ENCODE measurements at places on chromosomes 6 and 20.

- no peak for DNase-seq
These were observed 1567.2 kb upstream of the DEFB115 start for GRCh38 chr20:29690274-29690673.

- DNase-seq, result no peak
These were observed at the start of gene MCHR2 for GRCh38 chr6:99993533-99994251. TSS of gene MCHR2 (minus strand) at chr6:99994223. CDS start at chr6:99956147, 38,076 bp downstream.

DNA sequence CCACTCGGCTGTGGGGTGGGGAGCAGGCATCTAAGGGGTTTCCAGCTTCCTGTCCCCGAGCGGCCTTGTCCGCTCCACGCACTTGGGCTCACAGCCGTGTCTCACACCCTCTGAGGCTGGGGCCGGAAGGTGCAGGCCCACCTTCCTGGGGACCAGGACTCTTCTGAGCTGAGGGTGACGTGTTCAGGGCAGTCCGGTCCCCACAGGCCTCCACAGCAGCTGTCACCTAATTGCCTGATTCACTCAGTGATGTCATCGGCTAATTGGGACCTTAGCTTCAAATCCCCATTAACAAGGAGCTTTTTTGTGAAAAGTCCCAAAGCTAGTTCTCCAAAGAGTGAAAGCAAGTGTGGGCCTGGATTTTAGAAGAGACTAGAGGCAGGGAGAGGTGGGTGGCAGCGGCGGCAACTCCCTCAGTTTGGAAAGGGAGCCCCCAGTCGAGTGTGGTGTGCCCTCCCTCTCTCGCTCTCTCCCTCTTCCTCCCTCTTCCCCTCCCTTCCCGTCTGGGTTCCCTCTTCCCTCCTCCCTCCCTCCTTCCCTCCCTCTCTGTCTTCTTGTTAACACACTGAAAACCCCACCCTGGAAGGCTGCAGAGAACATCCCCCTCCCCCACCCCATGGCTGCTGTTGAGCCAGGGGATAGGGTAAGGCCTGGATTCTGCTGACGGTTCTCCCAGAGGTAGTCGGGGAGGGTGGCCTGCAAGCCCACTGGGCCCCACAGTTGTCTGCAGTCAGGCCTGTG is 39.0 kb downstream of the MYT1 start:
- no peak for DNase-seq

DNA sequence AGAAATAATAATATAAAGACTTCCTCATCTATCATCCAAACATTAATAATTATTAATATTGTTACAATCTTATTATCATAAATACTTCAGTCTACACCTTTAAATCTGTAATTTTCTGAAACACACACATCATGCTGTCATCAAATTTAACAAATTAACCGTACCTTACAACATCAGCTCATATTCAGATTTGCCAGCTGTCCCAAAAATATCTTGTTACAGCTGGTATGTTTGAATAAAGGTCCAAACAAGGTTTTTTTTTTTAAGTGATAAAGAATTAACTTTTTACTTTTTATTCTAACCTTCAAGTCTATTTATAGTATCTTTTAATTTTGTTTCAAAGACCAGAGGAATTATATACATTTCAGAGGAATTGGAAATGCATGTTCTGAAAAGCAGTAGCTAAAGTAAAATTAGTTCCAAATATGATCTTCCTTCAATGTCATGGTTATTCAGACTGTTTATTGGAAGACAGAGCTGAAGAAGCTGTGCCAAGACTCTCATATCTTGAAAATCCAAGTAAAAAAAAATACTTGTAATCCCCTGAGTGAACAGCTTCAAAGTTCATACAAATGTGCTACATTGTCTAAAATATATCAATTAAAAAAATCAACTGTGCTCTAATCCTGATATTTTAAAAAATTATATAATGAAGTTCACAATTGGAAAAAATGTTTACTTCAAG is 161.7 kb upstream of the BMP5 start:
- no peak for DNase-seq

DNA sequence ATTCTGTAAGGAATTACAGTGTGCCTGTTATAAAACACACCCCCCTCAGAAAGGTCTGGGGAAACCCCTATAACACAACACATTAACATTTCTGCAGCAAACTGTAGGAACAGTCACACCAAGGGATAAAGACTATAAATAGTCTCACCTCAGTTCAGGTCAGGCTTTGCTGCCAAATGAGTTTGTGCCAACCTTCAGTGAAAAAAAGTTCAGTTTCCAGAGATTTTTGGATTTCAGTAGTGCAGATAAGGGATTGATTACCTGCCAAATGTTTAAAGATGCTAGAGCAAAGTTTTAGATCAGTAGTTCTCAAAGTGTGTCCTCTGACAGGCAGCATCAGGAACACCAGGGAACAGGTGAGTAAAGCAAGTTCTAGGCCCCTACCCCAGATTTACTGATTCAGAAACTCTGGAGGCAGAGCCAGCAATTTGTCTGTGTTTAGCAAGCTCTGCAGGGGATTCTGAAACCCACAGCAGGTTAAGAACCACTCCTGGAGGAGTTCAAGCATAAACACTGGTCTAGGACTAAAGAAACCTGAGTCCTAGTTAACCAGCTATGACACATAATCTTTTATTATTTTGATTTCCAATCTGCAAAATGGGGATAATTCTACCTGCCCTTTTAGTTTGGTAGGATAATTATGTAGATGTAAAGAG is 111.0 kb downstream of the RCAN2 start:
- DNase-seq, result peak; percentile 8

- no peak for DNase-seq
These were observed 341.6 kb upstream of the JAG1 start for GRCh38 chr20:11015440-11015839.

- DNase-seq, result peak; percentile 42
These were observed at the start of gene PYGB for GRCh38 chr20:25247956-25248785. TSS of gene PYGB (plus strand) at chr20:25248085. CDS start at chr20:25248179, 94 bp downstream.

DNA sequence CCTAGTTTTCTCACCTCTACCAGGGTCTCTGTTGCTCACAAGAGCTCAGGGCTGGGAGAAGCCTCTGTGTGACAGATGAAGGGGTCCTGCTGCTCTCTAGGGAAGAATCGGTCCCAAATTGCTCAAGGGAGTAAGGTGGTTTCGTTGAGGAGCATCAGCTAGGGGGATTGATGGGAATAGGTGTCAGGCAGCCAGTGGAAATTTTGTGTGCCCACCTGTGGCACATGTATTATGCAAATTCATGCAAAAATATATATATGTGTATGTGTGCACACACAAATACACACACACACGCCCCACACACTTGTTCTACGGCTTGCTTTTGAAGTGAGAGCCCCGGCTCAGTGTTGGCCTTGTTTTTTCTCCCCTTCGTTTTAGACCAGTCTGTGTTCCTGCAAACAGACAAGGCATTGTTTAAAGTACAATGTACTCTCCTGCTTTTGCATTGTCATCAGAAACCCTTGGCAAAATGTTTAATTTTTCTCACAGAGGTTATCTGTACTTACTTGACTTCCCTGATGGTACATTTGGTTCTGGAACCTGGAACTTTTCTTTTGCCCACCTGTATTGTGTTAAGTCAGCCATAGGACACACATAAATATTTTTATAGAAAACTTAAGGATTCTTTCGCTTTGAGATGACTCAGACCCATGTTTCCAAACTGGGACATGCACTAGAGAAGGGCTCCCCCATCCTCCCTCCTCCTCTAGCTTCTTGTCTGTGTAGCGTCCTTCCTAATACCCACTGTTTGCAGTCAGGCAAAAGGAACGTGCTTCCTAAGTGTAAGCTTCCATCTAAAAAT is 26.7 kb downstream of the FOXO3 start:
- DNase-seq, result no peak

DNA sequence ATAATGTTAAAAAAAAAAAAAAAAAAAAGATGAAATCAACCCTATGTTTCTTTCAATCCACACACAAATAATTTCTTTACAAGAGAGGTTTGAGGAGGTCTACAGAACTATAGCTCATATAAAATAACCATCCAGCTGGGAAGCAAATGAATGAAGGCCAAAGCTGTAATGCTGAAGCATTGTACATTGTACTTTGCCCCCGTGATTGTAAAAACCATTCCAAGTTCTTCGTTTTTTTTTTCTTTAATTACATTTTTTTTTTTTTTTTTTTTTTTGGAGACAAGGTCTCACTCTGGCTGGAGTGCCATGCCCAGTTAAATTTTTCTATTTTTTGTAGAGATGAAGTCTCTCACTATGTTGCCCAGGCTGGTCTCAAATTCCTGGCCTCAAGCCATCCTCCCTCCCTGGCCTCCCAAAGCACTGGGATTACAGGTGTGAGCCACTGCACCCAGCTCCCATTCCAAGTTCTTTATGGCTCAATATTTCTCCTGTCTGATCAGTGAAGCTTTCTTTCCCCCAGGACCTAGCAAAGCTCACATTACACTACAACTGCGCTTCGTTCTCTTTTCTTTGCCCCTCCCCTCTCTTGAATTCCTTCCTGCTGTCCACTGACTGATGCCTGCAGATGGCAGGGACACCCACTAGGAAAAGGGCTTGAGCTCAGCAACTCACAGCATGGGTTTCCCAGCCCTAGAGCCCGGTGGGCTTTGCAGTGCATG is 53.0 kb upstream of the NOP56 start:
- no peak for DNase-seq

GRCh38 chr20:32570401-32571190 is 14.5 kb downstream of the NOL4L start:
- DNase-seq, result no peak

DNA sequence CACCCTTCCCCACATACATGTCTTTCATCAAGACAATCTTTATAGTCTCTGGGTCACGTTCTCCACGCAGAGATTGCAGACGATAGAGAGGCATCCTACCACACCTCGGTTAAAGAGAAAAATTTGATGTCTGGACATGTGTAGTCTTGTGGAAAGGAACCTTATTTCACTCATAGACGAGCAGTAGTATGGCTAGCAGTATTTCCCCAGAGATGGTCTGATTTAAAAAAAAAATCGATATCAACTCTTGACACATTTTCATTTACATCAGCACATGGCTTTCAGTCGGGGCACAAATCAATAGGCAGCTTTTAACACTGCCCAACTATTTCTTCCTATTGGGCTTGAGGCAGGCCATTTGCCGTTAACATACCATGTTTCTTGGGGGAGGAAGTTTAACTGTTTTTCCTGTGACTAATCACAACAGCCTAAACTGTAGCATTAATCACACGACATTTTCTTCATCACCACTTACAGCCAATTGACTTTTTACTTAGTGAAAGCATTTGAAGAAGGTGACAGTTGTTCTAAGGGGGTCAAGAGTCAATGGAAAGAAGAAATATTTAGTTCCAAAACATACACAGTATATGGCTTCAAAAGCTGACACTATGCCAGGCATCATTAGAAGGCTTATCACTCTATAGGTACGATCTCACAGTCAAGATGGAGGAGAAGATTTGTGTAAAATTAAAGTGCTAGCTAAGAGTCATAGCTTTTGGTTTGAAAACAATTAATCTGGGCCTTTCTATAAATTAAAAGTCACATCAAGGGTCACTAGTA is 129.5 kb upstream of the HDAC2 start:
- DNase-seq, result no peak

GRCh38 chr6:139732451-139732850 is 358.0 kb upstream of the CITED2 start:
- DNase-seq, result no peak

DNA sequence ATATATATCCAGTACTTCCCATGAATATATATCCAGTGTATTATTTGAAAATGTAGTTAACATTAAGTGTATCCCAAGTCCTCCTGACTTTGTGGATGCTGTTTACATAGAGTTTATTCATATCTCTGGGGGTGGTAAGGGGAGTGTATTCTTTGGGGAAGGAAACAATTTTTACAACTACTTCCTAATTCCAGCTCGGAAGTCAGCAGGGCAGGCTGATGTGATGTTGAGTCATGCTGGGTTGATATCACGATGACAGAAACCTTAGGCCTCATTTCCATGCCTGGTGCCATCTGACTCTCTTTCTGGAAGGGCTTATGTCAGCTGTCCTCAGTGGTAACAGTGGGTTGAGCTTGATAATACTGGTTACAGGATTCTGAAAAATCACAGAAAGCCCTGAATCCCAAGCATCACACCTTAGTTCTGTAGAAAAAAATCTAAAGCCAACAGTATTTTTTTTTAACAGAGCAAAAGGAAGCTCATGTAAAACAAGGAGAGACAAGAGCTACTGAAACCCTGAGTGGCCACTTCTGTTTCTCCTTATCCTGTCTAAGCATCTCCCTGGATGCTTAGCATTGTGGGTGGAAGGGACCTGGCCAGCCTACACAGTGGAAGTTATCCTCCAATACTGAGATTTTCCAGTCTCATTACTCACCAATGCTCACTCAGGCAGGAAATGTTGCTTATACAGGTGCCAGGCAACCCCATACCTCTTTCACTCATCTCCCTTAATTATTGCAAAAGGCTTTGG is 75.2 kb upstream of the IYD start:
- no peak for DNase-seq

DNA sequence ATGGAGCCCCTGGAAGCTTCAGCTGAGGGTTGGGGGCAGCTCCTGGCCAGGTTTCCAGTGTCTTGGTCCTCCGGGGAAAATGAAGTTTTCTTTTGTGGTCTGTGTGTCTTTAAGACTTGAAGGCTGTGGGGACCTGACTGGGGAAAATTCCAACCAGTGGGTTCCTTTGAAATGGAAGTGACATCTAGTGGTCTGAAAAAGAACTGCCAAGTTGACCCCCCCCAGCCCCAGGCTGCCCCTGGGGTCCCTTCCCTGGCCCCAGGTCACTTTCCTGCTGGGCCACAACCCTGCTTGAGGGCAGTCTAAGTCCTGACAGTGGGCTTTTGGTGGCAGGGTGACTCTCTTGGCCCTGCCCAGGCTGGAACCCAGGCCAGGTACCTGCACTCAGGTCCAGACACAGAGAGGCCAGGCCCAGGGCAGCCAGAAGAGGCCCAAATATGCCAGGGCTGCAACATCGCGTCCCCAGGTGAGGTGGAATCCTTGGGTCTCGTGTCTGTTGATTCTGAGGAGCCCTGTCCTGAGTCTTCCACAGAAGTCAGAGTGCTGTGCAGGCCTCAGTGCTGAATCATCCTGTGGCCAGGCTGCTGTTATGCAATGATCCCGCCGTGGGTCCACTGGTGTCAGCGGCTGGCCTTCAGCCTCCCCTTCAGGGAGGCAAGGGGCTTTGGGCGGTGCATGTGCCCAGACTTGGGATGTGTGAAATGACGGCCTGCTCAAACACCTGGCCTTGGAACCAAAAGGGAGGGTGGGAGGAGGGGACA is 68.4 kb downstream of the VEGFA start:
- no peak for DNase-seq

GRCh38 chr20:52402514-52402913 is 210.9 kb upstream of the ZFP64 start:
- DNase-seq, result no peak

GRCh38 chr20:49542514-49542991 is 25.4 kb downstream of the PTGIS start:
- no peak for DNase-seq

- no peak for DNase-seq
These were observed 471.3 kb downstream of the DHX35 start for GRCh38 chr20:39433466-39433865.

DNA sequence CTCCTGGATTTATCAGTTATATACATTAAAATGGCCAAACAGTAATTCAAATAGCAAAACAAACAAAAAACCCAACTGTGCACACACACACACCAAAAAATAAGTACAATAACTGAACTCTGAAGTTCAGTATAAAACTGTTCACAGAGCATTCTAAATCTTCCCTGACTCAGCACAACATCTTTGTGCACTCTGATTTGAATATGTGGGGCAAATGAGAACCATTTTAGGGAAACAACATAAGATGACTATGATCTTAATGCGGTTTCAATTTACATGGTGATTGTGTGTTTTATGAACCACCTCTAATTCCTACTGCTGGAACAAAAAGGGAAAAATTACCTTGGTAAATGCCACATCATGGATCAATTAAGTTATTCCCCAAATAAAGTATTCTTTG is 41.7 kb downstream of the PLAGL1 start:
- DNase-seq, result no peak

- no peak for DNase-seq
These were observed 62.8 kb upstream of the GTSF1L start for GRCh38 chr20:43789593-43789992.

GRCh38 chr6:47481806-47482205 is 4.2 kb downstream of the CD2AP start:
- DNase-seq, result no peak

Measured in NCI-H187 (cell line).